Heart left ventricle (tissue), 16 donors: ENCODE measurements at places on chromosomes 12 and 14.

GRCh38 chr14:90750701-90751100 is 65.5 kb downstream of the TTC7B start:
- no peak for DNase-seq

DNA sequence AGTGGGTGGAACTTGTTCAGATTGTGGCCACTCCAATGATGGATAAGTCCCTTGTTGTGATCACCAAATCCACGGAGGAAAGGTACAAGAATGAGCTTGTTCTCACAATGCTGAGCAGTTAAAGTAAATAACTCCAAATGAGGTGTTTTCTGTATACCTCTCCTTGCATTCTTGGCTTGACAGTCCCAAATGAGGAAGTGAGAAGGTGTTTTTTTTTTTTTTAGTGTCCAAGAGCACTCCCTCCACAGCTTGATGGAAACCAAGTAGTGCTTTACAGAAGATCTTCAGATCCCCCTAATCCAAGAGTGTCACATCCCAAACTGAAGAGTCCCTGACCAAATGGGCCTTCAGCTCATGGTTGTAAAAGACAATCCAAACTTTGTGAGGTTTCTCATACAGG is 153.6 kb downstream of the ATP23 start:
- DNase-seq = no peak

- no peak for DNase-seq
Observed at GRCh38 chr12:2877953-2878732, 1.1 kb downstream of the RHNO1 start.

DNA sequence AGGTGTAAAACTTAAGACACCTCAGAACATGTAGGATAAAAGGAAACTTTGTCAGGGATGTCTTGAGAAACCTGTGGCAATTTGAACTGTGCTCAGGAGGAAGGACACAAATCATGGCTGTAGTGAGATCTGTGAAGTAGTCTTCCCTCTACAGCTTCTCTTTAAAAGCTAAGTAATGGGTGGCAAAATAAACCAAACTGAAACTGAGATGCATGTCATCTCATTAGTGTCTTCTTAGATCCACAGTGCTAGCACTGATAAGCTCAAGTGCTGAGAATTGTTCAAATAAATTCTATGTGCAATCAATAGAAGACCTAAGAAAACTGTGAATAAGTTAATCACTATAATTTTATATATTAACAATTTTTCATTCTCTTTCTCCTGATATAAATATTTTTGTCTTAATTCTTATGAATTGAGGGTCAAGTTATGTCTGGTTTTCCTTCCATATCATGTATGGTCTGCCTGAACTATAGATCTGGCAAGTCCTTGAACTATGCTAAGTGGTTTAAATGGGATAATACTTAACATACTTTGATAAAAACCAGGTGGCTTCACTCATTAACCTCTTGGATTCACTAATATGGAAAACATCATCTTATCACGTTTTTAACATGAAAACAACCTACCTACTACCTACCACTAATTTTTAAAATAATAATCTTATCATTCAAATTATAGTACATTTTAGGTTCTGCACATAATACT is 27.2 kb downstream of the SYT1 start:
- DNase-seq = no peak

DNA sequence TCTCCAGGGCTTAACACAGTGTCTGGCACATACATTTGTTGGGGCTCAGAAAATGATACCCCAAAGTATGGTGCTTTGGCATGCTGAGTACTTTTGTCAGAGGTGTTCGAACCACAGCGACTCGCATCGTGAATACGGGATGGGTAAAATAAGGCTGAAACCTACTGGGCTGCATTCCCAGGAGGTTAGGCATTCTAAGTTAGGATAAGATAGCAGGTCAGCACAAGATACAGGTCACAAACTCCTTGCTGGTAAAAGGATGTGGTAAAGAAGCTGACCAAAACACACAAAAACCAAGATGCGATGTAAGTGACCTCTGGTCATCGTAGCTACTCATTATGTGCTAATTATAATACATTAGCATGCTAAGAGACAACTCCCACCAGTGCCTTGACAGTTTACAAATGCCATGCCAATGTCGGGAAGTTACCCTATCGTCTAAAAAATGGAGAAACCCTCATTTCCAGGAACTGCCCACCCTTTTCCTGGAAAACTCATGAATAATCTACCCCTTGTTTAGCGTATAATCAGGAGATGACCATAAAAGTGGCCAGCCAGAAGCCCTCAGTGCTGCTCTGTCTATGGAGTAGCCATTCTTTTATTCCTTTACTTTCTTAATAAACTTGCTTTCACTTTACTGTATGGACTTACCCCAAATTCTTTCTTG is 3.3 kb upstream of the AEBP2 start:
- no peak for DNase-seq

- DNase-seq = no peak
Observed at GRCh38 chr14:102417001-102417431, 54.3 kb downstream of the TECPR2 start.

DNA sequence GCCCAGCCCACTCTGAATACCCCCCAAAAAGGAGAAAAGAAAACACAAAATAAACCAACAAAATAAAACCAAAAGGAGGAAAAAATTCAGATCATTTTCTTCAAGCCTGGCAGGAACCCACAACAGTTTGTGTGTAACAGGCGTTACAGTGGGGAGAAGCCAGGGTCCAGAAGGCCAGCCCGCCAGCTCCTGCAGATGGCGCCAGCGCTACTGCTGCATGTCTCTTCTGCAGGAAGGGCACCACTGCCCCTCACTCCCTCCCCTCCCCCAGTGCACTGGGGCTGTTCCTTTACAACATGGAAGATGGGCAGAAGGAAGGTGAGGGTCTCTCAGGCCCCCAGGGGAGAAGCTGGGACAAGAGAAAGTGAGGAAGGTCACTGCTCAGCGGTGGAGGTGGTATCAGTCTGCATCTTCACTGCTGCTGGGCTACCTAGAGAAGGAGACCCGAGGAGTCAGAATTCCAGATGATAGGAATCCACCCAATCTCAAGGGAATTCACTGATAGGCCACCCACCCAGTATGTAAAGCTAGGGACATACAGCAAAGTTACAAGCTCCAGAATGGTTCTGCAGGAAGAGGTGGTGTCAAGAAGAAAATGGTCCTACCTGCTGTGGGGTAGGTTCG is 2.3 kb upstream of the NOP2 start:
- DNase-seq = no peak

- DNase-seq = no peak
Observed at GRCh38 chr14:90498198-90498597, 101.4 kb downstream of the CALM1 start.

GRCh38 chr12:106594447-106594846 is 11.6 kb downstream of the RFX4 start:
- no peak for DNase-seq

DNA sequence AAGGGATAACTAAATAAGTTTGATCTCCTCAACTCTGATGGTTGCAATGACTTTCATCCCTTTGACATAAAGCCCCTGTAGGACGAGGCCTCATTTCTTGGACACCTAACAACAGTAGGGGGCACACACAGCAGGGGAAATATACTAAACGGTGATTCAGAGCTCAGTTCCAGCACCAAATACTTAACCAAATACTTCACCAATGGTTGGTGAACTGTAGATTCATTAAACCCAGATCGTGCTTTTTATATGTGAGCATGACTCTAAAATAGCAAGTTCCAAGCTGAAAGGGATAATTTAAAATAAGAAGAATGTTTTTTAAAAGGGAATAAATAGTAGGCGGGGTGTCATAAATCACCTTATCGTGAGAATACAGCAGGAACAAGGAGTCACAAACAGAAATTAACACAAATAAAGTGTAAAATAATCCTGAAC is 53.2 kb downstream of the ATG2B start:
- no peak for DNase-seq
